Spleen (tissue), 13 donors: ENCODE measurements at places on chromosomes 2 and 18.

- DNase-seq: peak; percentile 70
These were observed 2.2 kb downstream of the NOL4 start for GRCh38 chr18:34222307-34223163.

DNA sequence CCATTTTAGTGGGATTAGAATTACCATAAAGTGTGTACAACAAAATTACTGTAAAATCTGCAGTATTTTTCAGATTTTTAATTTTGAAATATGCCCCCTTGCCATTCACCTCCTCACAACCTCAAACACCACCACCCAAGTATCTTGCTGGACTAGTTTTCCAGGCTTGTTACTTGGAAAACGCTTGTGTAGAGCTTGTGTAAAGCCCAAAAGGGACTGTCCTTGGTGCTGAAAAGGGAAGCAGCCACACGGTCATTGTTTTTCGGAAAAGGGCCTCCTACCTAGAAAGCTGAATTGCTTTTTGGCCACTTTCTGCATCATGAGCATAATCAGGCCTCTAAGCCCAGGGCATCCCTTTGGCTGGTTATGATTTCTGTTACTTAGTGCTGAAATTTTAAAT is 563.4 kb downstream of the LRRTM4 start:
- no peak for DNase-seq

- no peak for DNase-seq
These were observed 289.2 kb downstream of the ZNF521 start for GRCh38 chr18:25062720-25063119.

- DNase-seq: no peak
These were observed 24.7 kb upstream of the ANKRD62 start for GRCh38 chr18:12068950-12069320.
